ENCODE measurements at places on chromosomes 6 and 20.

DNA sequence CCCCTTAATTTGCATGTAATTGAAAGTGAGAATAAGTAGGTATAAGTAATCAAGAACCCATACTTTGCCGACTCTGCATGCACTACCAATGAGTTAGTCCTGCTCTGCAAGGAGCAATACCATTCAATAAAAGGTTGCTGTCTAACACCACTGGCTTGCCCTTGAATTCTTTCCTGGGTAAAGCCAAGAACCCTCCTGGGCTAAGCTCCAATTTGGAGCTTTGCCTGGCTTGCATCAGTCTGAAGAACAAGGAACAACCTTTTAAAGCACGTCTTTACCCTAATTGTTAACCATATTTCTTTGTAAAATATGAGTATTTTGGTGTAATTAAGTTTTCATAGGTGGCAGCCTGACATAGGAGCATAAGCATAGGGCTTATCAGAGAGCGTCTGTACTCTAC is 367.7 kb downstream of the MEI4 start:
- no peak for DNase-seq

DNA sequence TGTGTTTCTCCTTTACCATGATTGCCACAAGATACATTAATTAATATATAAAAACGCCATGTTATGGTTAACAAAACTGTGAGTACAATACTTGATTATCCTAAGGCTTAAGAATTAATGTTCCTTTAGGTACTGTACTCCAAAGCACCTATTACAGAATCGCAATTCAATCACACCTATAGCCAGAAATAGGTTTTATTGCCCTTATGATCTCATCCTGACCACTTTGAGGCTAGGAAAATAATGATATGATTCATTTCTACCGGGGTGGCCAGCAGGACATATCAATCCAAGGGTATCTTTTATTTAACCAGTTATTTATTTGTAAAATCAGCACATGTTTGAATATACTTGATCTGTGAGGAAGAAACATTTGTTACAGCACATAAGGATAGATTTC is 396.6 kb upstream of the GJE1 start:
- DNase-seq, result no peak

DNA sequence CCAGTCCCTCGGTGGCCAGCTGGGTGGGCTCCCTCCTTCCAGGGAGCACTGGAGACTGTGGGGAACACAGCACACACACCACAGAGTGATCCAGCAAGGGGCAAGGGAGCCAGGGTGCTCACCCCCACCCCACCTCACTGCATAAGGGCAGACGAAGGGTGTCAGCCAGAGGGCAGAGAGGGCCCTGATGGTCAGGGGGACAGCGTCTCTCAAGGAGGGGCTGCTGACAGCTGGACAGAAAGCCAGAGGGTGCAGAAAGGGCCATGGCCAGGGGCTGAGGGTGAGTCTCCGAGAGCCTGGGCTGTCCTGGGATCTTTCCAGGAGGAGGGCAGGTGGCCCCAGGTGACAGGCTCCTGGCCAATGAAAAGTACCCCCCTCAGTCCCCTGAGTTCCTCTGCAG is 73.4 kb upstream of the PMEPA1 start:
- DNase-seq, result no peak

- no peak for DNase-seq
These were observed 3.1 kb downstream of the CHMP4B start for GRCh38 chr20:33814238-33814712.

GRCh38 chr6:41717392-41717736 is 18.0 kb downstream of the TFEB start:
- DNase-seq, result no peak

GRCh38 chr6:72218125-72218524 is 331.8 kb downstream of the RIMS1 start:
- DNase-seq, result no peak

DNA sequence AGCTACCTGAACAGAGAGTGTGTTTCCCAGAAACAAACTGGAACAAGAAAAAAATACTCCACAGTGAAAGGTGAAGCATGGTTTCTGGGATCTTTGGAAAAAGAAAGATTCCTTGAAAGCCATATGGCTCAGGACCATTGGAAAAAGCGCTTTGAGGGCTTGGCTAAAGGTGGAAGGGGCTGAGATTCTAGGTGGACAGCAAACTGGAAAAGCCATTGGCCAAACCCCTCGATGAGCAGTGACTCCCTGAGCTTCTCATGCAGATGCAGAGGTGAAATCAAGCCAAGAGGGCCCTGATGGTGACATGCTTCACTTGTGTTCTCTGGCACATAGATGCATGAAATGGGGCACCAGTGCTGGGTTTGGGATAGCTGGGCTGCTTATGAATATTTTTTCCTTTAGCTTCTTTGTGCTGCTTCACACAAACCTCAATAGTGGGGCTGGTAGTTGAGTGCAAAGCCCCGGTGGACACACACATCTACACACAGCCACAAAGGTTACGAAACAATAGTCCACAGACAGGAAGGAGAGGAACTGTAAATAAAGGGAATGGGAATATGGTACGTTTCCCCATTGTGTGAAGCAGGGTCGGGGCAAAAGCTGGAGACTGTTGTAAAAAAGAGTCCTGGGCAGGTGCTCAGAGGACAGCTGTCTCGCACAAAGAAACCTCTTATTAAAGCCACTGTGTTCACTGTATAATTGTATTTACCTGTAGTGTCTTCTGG is 117.8 kb downstream of the FOXA2 start:
- DNase-seq, result no peak

- DNase-seq, result no peak
These were observed 57.4 kb downstream of the FARS2 start for GRCh38 chr6:5318617-5319272.

GRCh38 chr6:169249057-169249456 is 4.6 kb downstream of the THBS2 start:
- DNase-seq, result no peak

GRCh38 chr20:50321797-50322480 is 131.3 kb downstream of the CEBPB start:
- no peak for DNase-seq

GRCh38 chr6:146111881-146112450 is 83.1 kb downstream of the GRM1 start:
- no peak for DNase-seq

GRCh38 chr6:13877051-13877450 is 47.7 kb upstream of the RNF182 start:
- no peak for DNase-seq

- peak; percentile 19 for DNase-seq
These were observed 15.0 kb downstream of the ACSS2 start for GRCh38 chr20:34891166-34892062.

All from thymus (tissue), 14 donors.